ENCODE measurements at places on chromosomes 5 and 9.

DNA sequence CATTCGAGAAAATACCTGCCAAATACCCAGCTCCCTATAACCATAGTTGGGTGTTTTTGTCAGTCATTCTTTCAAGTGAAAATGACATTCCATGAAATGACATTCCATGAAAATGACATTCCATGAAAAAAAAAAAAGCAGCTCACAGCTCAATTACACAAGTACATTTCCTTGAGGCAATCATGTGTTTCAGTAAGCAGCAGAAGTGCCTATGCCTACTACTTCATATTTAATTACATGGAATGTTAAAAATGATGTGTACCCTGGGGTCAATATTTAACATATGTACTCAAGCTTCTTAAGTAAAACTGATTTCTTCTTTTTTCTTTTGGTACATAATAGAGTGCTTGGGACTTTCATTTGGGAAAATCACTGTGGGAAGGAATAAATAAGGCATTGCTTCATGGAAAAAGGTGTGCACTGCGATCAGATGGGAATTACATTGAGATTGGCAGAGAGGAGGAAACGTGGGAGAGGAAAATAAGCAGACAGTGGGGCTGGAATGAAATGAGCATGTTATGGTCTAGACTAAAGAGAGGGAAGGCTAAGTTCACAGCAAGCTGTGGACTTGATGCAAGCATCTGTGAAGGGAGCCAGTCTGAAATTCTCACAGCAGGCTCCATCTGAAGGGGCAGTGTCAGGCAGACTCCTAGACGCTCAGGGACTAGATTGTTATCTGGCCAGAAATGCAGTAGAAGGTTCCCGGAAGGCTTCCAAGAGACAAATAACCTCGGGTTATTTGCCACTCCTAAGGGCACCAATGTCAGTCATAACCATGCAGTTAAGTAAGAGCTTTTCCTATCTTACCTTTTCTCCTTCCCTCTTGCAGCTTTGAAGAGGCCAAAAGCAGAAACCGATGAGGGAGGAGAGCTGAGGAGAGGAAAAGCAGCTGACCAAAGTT, 15.2 kb upstream of the SPATA9 start:
- DNase-seq: no peak

DNA sequence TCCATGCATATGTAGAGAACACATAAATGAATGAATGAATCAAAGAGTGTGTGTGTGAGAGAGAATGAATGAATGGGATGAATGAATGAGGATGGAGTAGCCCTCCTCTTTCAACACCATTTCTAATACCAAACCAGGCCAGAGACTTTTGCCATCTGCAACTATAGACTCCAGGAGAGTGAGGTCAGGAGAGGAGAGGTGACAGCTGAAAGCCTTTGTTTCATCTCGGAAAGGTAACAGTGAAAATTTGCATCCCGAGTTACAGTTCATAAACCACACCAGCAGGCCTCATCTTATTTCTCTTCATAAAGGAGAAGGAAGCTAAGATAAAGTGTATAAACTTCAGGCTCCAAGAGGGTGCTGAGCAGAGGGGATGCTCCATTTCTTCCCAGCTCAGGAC, 255.3 kb upstream of the KLF4 start:
- DNase-seq: no peak

- no peak for DNase-seq
Measured at GRCh38 chr5:14364096-14364495, 217.5 kb upstream of the OTULINL start.

GRCh38 chr9:90070931-90071660, 466.3 kb downstream of the GADD45G start:
- DNase-seq: no peak

DNA sequence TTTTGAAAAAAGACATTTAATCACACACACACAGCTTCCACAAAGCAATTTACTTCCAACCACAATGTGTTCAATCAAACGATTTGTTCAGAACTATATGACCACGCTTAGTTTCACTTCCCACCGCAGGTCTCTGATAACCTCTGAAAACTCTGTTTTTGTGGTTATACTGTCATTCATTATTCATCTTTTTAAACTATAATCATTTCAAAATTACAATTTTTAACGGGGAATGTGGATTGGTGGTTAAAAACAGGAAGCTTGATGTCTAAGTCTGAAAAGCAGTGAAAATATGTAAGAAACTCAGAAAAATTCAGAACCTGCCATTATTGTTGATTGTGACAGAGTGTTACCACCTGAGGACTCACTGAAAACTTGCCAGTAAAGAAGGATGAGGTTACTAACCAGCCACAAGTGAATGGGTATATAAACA, 12.7 kb upstream of the TMEM174 start:
- peak; percentile 82 for DNase-seq

GRCh38 chr9:69573651-69574050, 98.5 kb downstream of the APBA1 start:
- no peak for DNase-seq

DNA sequence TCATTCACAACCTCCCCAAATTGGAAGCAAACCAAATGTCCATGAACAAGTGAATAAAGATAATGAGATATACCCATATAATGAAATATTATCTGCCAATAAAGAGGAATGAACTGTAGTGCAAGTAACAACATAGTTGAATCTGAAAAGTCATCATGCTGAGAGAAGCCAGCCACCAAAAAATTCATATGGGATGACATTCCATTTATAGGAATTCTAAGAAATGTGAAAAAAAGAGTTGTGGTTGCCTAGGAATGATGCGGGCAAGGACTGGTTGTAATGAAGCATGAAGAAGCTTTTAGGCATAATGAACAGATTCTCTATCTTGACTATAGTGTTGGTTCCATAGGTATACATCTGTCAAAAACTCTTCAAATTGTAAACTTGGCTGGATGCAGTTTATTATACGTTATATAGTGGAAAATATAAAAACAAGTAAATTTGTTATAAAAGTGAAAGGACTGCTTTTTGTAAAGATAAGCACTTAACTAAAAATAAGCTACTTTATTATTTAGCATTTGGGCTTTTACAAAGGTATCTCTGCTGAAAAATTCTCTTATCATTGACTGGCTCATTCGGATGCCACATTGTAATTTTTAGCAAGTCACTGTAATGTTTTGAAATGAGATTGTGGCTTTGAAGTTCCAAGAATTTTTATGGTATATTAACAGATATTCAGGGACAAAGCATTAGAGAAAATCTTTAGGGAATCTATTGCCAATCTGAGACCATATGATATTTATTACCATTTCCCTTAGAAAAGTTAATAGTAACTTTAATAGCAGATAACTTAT, 21.2 kb upstream of the TTC23L start:
- no peak for DNase-seq

- no peak for DNase-seq
Measured at GRCh38 chr5:130231786-130232185, 327.5 kb downstream of the CHSY3 start.

- no peak for DNase-seq
Measured at GRCh38 chr9:38181866-38182265, 112.8 kb upstream of the SHB start.

- DNase-seq: no peak
Measured at GRCh38 chr5:170639221-170639925, 135.6 kb downstream of the KCNIP1 start.

- no peak for DNase-seq
Measured at GRCh38 chr5:76704131-76704663, 11.7 kb upstream of the F2R start.

GRCh38 chr9:2337131-2337530, 284.5 kb upstream of the VLDLR start:
- DNase-seq: no peak

GRCh38 chr5:142769251-142769792, 855 bp upstream of the ARHGAP26 start:
- no peak for DNase-seq

DNA sequence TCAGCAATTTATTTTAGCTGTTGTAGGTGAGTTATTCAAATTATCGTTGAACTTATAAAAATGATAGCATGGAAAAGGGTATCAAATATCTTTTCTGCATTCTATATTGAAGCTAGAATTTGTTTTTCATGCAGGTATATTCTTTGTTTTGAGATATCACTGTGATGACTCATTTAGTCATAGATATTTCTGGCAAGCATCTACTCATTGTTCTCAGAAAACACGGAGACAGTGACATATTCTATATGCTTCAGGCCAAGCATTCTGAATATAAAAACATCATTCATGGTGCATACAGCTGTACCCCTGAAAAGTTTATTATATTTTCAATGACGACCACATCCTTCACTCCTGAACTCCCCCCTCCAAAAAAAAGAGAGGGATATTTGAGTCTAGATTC, 150.3 kb upstream of the GRIA1 start:
- DNase-seq: no peak

- peak; percentile 46 for DNase-seq
Measured at GRCh38 chr9:125631391-125632085, 75.5 kb downstream of the MAPKAP1 start.

DNA sequence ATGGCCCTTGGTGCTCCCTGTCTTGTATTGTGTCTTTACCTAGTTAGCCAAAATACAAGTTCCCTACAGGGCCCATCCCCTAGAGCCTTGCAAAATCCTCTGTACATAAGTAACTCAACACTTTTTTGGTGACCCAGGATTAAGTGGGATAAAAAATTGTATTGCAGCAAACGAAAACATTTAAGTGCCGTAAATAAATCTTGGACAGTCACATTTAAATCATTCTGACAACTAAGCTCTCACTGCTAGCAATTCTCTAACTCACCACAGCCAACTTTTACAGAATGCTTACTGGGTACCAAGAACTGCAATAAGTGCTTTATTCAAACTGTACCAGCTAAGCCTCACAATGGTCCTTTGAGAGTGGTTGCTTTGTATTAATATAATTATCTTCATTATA, 56.6 kb downstream of the GNAQ start:
- no peak for DNase-seq

GRCh38 chr5:51389577-51390463, 6.6 kb downstream of the ISL1 start:
- DNase-seq: no peak

DNA sequence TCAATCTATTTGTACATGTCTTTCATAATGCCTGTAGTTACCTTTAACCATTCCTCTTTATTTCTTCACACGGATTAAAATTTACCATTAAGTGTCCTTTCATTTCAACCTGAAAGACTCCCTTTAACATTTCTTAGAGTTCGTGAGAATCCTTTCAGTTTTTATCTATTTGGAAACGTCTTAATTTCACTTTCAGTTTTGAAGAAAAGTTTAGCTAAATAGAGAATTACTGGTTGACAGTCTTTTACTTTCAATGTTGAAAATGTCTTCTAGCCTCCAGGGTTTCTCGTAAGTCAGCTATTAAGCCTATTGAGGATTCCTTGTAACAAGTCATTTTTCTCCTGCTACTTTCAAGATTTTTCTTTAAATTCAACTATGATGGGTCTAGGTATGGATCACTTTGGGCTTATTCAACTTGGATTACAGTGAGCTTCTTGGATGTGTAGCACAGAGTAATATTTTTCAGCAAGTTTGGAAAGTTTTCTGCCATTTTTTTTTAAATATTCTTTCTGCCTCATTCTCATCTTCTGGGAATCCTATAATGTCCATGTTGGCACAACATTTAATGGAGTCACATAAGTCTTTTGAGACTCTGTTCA, 48.5 kb downstream of the RFX3 start:
- no peak for DNase-seq

DNA sequence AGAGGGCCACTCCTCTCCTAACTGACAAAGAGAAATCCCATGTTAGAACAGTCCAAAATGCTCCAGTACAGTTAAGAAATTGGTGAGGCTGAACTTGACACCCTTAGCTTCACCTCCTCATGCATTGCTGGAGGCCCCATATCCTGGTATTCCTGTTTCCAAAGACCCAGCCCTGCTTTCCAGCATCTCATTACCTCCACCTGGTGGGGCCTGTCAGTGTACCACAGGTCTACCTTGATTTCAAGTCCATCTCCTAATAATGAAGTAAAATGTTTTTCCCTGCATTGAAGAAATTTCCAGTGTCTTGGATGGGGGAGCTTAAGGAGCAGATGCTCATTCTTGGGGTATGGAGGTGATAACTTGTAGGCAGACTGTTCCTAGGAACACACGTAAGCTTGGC, 70.6 kb upstream of the S1PR3 start:
- DNase-seq: no peak

GRCh38 chr5:167281925-167282324, 1009.5 kb upstream of the WWC1 start:
- DNase-seq: no peak

DNA sequence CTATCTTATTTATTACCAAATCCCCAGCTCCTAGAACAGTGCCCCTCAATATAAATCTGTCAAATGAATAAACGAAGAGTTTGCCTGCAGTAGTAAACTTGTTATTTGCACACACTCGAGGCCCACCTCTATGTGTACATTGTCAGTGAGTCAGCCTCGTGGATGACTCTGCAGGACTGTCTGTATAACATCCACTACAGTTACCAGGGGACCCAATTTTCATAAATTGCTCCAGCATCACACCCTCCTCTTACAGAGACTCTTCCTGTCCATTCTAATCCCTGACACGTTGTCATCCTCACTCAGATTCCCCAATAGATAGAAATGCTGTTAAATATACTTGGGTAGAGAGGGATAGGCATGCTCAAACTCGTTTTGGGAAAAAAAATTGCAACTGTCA, 478.5 kb downstream of the RAB3C start:
- no peak for DNase-seq

- no peak for DNase-seq
Measured at GRCh38 chr5:169648725-169649310, 11.7 kb downstream of the DOCK2 start.

GRCh38 chr9:27717991-27718390, 144.7 kb upstream of the C9orf72 start:
- DNase-seq: no peak

DNA sequence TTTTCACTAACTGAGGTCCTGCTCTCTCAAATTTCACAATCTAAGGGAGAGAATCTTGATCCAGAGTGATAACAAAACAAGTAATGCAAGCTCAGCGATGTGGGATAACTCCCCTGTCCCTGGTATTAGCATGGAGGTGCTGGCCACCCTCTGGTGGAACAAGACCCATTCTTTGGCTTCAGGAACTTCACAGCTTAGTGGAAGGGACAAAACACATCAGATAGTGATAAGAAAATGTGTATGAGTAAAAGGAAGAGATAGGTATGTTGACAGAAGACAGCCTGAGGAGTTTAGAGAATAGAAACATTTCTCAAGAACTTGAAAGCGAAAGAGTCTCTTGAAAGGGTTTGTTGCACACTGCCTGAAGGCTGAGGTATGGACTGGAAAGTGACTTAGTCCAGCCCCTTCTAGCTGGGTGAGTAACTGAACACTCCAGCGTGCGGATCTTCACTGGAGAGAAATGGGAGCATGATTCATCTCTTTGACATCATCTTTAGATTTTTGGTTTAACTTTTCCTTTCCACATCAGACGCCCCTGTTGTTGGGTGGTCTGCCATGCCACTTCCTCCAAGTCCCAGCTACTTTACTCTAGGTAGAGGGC, 25.4 kb upstream of the ZSWIM6 start:
- DNase-seq: peak; percentile 10

- DNase-seq: no peak
Measured at GRCh38 chr5:159645179-159645846, 271.0 kb upstream of the ADRA1B start.

- no peak for DNase-seq
Measured at GRCh38 chr5:178150977-178151734, 2.5 kb downstream of the NHP2 start.

DNA sequence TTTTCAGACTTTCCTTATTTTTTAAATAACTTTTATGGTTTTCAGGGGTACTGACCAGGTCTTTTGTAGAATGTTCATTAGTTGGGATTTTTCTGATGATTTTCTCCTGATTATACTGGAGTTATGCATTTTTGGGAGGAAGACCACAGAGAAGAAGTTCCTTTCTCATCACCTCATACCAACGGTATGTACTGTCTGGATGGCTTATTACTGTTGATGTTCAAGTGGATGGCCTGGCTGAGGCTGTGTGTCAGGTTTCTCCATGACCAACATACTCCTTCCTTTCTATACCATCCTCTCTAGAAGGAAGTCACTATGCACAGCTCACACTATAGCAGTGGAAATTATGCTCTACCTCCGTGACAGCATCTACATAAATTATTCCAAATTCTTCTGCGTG, 71.1 kb upstream of the NR3C1 start:
- DNase-seq: no peak
